ENCODE measurements at places on chromosomes 11 and 22.

DNA sequence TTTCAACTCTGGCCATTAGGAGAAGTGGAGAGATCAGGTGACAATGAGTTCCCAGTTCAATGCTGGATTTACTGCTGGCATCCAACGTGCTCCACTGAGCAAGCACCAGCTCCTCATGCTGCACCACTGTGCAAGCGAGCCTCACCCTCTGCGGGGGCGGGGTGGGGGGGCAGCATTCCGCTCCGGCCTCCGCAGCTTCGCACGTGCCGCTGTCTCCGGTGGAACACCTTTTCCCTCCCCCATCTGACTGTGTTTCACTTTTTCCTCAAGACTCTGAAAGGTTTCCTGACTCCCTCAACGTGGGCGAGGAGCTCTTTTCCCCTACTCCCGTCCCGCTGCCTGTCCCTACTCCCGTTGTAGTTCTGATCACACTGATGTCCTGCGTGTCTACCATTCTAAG is 835 bp upstream of the RHOD start:
- no peak for DNase-seq

DNA sequence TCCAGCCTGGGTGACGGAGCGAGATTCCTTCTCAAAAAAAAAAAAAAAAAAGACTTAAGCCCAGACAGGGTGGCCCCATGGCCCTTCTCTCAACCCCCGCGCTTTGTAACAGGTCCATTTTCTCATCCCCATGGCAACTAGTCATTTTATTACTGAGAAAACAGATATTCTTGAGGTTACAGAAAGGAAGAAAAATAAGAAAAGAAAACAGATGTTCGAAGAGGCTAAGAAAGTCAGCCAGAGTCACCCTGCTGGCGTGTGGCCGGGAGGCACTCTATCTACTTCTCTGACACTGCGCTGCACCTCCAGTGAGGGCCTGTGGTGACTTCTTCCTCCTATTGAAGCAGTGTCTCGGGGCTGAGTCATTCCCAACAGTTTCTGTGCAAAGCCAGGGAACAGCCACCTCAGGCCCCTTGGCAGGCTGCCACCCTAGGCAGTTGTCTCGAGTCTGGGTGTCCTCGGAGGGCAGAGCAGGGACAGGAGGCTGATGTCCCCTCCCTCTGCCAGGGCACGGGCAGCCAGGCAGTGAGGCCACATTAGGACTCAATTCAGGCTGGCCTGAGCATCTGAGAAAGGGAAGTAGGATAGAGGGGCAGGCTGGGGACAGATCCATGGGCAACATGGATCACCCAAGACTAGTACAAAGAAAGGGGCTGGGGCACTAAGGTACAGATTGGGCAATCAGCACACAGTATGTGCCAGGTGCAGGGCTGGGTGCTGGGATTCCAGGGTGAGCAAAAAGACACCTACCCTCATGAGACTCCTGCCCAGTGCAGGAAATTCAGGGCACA is 16.4 kb upstream of the SYVN1 start:
- peak; percentile 75 for DNase-seq

GRCh38 chr11:65954771-65955170 is 6.8 kb upstream of the SART1 start:
- no peak for DNase-seq

DNA sequence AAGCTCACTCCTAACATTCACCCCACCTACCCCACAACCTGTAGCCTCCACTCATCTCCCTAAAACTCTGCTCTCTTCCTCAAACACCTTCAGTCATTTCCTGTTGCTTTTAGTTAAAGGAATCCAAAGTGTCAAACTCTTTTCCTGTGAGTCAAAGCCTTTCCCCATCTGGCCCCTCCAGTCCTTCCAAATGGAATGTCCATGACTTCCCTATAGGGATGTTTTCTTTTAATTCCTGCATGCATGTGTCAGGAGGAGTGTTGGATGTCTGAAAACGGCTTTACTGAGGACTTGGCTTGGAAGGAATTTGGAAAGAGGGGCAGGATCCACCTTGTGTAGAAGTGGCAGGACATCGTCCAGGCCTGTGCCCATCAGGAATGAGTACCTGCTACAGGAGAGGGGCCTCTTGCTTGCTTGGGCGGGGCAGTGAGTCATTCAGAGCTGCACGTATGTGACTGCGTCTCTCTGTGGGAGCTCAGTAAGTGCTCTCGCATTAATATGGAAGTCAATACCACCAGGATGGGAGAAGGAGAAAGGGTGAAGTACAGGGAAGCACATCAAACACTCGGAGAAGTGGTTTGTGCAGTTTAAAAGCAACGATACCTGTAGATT is 491.9 kb downstream of the OPCML start:
- no peak for DNase-seq

DNA sequence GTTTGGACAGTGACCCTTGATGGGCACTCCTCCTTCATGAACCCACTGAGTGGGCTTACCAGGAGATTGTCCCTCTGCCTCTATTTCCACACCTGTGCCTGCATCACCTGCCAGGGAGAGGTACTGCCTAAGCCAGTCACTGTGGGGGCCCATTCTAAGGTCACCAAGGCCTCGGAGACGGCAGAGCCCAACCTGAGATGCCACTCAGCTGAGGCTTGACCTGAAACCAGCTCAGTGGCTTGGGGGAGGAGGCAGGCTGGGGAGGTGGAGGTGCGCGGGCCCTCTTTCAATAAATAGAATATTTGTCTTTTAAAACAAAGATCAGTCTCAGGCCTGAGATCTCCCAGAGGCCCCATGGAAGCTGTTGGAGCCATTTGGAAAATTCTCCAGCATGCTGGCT is 84.5 kb downstream of the DHCR7 start:
- DNase-seq, result no peak

GRCh38 chr11:2519862-2520735 is 75.3 kb downstream of the KCNQ1 start:
- no peak for DNase-seq

- peak; percentile 68 for DNase-seq
Measured at GRCh38 chr11:10488934-10489691, 34.0 kb downstream of the AMPD3 start.

DNA sequence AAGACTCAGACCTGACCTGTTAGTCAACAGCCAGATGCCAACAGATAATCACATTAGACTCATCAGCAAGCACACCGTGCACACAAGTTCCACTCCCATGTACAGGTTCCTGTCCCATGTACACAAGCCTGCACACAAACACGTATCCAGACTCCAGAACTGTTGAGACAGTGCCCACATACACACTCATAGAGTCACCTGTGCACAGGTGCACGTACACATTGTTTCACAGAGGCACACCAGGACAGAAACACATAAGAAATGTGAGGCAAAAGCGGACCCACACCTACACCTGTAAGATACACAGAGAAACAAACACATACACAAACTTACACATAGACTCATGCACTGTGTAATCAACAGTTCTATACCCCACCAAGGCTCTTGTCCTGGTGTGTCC is 2.7 kb upstream of the ZNF74 start:
- DNase-seq, result no peak

- DNase-seq, result no peak
Measured at GRCh38 chr11:69698362-69698761, 5.5 kb downstream of the FGF19 start.

- no peak for DNase-seq
Measured at GRCh38 chr11:17827006-17827405, 92.4 kb downstream of the KCNC1 start.

DNA sequence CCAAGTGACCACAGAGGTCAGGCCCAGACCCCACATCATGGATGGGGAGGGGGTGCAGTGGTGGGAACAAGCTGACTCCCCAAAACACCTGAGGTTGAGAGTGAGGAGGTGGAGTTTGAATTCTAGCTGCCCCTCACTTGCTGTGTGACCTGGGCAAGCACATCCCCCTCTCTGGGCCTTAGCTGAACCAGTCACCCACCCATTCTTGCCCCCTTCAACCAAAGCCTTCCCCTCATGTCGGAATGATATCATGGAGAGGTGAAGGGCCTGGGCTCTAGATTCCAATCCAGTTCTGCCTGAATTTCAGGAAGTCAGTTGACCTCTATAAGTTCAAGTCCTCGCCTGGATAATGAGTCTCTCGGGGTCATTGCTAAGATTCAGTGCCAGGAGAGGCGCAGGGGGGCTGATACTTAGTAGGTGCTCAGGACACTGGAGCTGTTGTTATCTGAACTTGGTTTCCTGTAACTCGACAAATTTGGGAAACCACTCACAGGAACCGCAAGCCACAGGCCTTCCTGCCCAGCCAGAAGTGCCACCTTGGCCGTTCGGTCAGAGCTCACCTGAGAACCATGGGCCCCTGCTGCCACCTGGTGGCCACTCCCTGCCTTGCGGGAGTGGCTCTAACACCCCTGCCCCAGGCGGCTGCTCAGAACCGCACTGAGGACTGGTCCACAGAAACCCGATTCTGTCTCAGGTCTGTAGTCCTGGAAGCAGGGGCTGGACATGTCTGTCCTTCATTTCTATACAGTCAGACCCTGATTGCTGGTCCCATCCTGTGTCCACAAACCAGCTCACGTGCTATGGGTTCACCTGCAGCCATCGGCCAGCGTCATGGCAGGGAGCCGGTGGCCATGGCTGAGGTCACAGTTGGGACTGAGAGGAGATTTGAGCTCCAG is 6.9 kb downstream of the CDC42EP1 start:
- peak; percentile 89 for DNase-seq

All from CD4-positive, alpha-beta T cell treated with Interferon gamma for 1 hour (primary cell).